ENCODE measurements at places on chromosomes 11 and 22.
A peak's percentile ranks its signal among the peaks of the same experiment; 100 is the strongest.

- no peak for DNase-seq
Measured at GRCh38 chr11:112715056-112715455, 246.2 kb upstream of the NCAM1 start.

- no peak for DNase-seq
Measured at GRCh38 chr11:68994161-68994893, 13.5 kb upstream of the MRGPRD start.

DNA sequence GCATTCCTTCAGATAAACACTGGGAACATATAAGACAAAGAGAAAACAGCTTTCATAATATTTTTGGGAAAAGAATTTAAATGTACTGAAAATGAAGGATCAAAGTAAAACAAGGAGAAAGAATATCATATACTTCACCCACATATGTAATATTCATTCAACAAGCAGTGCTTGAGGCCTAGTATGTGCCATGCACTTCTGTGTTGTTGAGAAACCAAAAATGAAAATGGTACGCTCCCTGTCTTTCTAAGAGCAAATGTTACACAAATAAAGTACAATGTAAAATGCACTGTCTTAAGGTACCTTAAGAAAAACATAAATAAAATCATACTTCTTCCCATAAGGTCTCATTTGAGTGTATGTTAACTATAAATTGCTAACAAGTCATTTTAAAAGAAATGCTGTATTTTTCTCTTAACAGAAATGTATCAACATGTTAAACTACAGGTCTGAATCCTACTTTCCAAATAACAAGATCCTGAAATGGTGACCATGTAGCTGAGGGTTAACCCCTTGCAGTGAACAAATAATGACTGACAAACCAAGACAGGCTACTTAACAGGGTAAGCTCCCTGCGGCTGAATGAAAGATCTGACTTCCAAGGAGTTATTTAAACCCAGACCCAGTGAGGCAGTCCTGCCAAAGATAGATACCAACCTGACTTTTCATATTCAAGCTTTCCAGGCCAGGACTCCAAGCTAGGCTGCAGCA is 377.6 kb downstream of the DCDC1 start:
- DNase-seq = no peak

DNA sequence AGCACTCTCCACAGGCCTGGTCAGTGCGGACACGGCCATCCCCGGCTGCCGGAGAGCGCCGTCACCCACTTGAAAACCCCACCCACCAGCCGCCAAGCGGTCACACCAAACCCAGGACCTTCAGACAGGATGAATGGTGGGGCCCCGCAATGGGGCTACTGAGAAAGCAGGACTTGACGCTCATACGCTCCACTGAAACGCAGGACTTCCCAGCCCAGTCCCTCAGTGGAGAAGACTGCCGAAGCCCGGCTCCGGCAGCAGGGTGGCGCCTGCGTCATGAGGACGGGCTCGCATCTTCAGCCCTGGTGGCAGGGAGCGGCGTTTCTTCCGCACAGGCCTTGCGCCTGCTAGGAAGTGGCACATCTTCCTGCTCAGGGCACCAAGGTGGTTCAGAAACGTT is 15.3 kb upstream of the PHLDA2 start:
- DNase-seq = no peak

DNA sequence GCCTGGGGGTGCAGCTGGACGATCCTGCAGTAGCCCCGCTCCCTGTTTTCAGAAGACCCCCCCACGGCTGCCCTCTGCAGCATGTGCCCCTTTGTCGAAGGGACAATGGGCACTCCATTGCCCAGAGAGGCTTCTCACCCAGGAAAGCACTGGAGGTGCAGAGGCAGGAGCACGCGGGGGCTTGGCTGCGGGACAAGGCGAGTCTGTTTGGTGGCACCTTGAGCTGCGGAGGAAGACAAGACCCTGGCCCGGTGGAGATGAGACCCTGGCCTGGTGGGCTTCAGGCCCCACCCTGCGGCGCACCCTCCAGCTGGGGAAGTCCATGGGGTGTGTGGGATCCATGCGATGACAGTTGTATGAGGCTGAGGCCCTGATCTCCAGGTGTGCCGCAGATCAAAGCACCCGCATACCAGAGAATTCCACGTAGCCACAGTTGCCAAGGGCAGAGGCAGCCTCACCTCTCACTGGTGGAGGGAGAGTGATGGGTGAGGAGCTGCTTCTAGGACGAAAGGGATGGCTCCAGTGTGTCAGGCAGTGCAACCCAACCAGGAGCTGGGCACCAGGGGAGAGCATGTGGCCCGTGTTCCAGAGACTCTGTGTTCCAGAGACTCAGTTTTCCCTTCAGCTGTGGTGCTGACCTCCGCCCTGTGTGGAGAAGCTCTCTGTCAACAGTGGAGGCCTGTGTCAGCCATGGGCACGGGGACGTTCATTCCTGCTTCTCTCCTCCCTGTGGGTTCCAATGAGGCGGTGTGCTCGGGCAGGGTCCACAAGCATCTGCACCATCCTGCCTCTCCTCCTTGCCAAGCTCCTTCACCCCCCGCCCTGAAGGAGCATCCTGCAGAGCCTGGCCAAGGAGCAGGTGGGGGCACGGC is 10.0 kb downstream of the TBX1 start:
- DNase-seq = no peak

DNA sequence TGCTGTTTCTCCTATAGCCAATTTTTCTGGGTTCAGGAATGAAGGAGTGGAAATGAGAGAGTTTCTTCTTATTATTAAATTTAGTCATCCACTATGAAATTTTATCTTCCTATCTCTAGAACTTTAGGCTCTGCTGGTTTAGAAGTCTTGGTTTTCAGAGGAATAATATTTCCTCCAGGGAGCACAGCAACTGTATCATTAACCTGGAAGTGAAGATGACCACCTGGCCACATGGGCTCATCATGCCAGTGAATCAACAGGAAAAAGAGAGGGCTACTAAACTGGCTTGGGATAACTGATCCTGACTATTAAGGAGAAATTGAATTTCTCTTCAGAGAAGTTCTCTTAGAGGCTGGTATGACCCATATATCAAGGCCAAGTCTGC is 44.4 kb downstream of the ADM start:
- no peak for DNase-seq

GRCh38 chr11:112801025-112801816 is 160.0 kb upstream of the NCAM1 start:
- no peak for DNase-seq

GRCh38 chr11:129888451-129888850 is 6.9 kb downstream of the NFRKB start:
- DNase-seq = no peak

GRCh38 chr11:112523477-112523876 is 262.8 kb upstream of the PLET1 start:
- DNase-seq = no peak

DNA sequence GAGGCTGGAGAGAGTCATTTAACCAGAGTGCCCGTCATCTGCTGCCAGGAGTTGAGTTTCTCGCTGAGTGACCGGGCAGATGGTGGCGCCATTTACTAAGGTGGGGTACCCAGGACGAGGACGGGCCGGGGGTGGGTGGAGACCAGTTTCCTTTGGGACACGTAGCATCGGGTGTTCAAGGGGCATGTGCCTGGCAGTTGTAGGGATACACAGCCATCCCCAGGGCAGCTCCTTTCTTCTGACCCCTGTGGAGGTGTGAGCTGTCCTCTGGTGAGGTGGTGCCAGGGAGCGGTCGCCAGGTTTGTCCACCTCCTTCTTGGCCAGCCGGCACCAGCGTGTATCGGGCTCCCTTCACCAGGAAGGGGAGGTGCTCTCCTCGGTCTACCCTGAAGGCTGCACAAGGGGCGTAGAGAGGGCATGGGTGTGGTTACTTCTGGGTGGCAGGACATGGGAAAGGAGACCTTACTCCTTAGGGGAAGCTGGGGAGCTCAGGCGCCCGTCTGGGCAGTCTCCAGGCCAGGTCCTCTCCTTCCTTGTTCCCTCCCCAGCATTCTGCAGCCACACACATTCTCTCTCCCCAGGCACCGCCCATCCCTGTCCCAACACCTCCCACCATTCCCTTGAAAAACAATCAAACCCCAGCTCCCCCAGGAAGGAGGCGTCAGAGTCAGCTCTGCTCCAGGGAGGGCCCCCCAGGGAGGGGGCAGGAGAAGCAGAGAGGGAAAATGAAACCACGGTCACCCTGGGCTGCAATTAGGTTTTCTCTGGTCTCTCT is 10.3 kb upstream of the MB start:
- DNase-seq = peak; percentile 28

DNA sequence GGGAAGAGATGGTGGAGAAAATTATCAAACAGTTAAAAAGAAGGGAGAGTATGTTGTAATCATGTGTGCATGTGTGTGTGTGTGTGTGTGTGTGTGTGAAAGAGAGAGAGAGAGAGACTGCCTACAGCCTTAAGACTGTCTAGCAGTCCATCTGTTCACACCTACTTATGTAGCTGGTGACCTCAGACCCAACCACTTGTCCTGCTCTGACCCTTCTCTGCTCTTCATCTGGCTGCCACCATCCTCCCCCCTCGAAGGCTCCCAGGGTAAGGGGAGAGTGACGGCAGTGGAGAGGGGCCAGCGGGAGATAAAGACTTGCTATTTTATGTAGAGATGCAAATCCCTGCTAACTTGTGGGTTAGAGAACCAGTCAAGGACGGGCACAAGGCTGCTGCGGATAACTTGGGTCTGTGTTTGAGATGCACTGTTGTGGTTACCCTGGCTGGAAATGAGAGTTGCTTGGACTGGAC is 24.9 kb upstream of the GRAMD1B start:
- no peak for DNase-seq

GRCh38 chr11:47514825-47515647 is 37.9 kb downstream of the CELF1 start:
- DNase-seq = no peak

- DNase-seq = no peak
Measured at GRCh38 chr11:111361874-111362273, 17.2 kb downstream of the POU2AF1 start.

GRCh38 chr11:64510759-64511158 is 80.3 kb upstream of the SLC22A12 start:
- no peak for DNase-seq

DNA sequence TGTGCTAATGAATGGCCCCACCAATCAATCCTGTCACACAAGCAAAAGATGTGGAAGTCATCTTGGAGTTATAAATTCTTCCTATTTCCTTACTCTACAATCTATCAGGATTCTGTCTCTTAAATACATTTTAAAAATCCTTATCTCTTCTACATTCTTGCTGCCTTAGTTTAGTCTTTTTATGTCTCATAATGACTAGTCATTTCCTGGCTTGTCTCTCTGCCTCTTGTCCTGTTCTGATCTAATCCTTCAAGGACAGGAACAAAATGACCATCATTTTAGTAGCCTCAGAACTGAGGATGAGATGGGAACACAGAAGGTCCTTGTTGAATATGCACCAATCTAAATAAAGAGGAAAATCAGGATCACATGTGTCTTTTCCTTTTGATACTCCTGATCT is 56.6 kb upstream of the LIN7C start:
- DNase-seq = no peak

DNA sequence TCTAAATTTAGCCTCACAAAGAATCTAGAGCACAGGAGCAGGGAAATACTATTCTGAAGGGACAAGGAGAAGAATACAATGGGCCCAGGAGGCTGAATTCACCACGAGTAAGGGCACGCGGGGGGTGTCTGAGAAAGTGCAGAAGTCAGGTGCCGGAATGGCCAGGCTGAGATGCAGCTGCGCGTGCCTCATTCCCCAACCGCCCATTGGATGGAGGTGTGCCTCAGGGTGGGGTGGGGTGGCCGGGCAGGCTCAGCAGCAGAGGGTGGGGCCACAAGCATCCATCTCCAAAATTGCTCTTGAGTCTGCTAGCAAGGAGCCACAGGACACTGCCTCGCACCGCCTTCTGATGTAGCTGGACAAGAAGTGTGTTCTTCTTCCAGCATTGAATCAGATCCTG is 387.0 kb downstream of the SHANK2 start:
- no peak for DNase-seq

DNA sequence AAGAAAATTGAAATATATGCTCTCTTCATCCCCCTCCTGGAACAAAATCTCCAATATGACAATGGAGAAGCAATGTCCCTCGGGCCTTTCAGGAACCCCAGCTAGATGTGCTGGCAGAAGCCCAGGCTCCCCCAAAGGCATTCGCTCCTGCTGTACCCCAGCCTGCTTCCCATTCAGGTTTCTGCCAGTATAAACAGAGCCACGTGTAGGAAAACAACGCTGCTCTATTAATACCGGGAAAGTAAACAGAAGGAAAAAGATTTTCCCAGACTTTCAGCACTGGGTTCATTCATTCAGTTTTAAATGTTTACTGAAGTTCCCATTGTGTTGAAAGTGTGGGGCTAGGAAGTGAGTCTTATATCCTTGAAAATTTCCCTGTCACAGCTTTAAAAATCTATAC is 147.1 kb downstream of the CADM1 start:
- DNase-seq = no peak

- DNase-seq = no peak
Measured at GRCh38 chr22:26804315-26804714, 146.9 kb downstream of the MIAT start.

DNA sequence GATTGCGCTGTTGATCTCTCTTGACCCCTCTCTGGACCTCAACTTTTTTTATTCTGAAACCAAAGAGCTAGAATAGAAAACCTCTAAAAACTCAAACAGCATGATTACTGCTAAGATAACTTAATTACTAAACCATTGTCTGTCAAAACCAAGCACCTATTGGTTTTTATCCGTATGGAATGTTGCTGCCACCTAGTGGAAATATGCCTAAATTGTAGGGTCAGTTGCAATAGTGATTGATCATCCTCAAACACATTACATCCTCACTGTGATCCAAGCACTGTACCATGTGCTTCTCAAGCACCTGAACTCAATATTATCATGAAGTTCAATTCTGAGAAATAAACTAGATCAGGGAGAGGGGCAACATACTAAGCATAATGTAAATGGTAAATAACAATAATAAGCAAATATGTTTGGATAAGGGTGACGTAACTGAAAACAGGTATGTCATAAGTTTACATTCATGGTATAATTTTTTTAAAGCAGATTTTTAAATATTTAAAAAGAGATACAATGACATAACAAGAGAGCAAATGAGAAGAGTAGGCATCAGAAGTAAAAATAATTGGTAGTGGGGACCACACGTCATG is 3.8 kb upstream of the OR5A2 start:
- DNase-seq = no peak

GRCh38 chr11:86476109-86476861 is 101.6 kb downstream of the CCDC81 start:
- DNase-seq = no peak

GRCh38 chr11:68312117-68312779 is at the start of gene LRP5:
Gene LRP5, plus strand, starts transcription at chr11:68312591. Its CDS starts 124 bp downstream, at chr11:68312715.
- no peak for DNase-seq

DNA sequence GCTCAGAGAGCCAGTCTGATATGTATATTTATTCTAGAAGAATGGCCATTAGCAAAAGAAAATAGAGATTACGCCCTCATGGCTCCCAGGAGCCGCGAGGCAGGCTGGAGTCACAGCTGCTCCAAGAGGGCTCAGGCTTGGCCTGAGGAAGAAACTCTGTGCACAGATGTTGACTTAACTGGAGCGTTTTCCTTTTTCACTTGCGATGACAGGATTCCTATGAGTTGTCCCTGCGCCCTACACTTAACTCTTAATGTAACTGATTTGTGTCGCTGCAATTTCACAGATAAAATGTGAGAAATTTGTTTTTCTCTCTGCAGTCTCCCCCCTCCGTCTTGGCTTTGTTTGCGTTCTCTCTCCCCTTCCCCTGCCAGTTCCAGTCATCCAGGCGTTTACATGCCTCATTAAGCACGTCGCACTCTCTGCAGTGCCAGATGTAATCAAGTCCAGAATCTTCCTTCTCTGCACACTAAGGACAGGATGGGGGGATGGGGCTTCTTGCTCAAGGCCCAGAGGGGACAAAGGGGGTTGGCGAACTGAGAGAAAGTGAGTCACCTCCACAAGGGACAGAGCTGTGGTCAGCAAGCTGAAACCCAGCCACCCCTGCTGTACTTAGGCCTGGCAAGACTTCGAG is 1060.1 kb downstream of the NTM start:
- DNase-seq = no peak

Measured in stimulated activated CD8-positive, alpha-beta memory T cell treated with anti-CD3 and anti-CD28 coated beads, Interleukin-12 subunit alpha, Interleukin-12 subunit beta, amount 100 ng/mL, for 4 hours (primary cell).